ENCODE measurements at places on chromosomes 6 and 20.
A peak's percentile ranks its signal among the peaks of the same experiment; 100 is the strongest.

DNA sequence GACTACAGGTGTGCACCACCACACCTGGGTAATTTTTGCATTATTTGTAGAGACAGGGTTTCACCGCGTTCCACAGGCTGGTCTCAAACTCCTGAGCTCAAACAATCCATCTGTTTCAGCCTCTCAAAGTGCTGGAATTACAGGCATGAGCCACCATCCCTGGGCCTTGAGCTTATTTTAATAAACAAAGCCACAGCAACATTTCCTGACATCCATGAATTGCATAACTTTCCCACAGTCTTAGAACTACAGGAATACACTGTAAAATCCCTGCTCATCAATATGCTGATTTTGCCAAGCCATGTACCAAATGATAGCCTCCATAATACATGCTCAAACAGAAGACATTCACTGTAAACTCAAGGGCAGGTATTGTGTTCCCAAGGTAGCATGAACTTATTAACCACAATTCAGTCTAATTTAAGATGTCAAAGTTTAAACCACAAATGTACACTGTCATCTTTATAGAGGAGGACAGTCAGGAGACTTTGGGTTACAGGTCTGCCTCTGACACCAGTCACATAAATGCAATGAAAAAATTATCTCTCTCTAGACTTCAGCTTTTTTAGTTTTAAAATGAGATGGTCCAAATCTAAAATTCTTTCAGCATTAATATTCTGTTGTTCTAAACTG lies 40.0 kb downstream of the NUDT3 start:
- DNase-seq = no peak

DNA sequence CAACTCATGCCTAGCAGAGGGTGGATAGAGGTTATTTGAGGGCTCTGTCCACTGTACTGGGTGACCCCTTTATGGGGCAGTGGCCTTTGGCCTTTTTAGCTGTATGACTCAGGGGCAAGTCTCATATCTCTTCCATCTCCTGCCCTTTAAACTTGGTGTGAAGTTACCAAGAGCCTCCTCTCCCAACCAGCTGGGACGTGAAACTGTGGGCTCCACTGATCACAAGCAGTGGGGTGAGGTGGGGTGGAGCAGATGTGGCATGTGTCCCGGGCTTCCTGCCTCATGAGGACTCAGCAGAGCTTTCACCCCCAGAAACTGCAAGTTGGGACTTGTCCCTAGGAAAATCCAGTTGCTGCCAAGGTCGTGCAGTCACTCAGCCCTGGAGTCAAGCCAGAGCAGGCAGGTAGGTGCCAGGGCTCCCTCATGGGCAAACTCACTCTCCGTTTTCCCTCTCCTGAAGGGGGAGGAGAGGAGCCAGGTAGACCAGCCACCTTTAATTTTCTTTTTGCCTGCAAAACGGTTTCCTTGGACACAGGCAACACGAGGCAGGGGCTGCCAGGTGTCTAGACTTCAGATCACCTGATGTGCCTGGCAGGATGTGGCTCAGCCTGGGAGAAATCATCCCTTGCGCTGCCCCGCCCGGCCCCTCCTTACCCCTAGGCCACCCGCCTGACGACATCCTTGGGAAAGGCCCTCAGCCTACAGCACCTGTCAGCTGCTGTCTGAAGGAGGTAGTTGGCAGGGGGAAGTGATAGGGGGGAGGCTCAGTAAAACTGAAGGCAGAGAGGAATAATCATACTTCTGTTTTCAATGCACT lies 4.0 kb downstream of the CDKN1A start:
- peak; percentile 76 for DNase-seq

DNA sequence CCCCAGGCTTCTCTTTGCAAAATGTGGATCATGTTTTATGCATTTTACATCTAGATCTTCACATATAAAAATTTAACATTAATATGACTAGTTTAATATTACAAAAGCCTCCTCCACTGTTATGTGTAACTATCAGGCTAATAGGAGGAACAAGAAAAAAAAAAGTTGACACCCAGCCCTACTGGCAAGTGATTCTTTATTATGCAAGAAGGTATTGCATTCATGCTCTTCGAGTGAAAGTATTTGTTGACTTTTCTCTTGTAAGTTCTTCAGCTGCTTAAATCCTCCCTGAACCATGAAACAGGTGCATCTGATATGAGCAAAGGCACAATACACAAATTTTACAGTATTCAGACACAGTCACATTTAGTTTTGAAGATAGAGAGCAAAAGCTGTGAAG lies 716 bp upstream of the HLA-DQB2 start:
- no peak for DNase-seq

DNA sequence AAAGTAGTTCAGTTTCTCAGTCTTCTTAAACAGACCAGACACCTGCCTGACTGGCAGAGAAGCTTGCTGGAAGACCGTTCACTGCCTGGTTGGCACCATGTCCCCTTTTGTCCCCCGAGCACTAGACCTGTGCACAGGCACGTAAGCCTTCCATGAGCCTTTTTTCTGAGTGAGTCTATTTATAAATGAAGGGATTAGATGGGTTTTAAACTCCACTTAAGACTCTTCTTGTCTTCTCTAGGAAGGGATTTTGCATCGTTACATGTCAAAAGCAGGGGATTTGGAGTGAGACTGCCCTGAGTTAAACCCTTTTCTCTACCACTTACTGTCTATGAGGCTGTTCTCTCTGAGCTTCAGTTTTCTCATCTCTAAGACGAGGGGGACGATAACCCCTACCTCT lies 37.6 kb downstream of the STK35 start:
- no peak for DNase-seq

DNA sequence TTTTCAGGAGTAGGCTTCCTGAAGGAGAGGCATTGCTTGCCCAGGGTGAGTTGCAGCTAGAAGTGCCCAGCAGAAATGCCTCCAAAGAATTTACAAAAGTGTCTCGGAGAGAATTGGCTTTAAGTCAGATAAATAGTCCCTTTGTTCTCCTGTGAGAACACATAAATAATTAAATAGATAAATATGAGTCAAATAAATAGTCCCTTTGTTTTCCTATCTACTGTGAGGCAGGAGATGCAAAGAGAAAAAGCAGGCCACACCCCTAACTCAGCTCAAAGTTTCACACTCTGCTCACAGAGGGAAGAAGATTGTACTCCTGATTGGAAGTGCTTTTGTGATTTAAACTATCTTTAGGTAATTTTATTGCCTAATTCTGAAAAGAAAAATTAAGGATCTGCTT lies 180.7 kb upstream of the PRSS16 start:
- DNase-seq = no peak

- no peak for DNase-seq
Measured at GRCh38 chr6:7000825-7001777, 106.7 kb upstream of the RREB1 start.

DNA sequence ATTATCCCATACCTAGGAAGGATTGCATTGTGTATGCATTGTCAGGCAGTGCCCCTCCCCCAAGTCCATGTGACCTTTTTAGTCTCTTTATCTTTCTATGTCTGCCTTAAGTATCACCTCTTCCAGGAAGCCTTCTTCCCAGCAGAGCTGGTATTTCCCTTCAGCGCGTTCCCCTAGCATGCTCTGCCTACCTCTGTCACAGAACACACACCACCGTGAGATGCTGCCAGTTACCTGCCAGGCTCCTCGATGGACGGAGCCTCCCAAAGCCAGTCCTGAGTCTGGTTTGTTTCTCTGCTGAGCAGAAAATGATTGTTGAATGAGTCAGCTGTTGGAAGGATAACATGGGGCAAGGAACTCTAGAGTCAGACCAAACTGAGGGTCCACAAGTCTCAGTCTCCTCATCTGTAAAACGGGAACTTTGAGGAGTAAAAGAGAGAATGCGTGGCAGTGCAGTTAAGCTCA lies 11.3 kb upstream of the ZNF335 start:
- DNase-seq = no peak

DNA sequence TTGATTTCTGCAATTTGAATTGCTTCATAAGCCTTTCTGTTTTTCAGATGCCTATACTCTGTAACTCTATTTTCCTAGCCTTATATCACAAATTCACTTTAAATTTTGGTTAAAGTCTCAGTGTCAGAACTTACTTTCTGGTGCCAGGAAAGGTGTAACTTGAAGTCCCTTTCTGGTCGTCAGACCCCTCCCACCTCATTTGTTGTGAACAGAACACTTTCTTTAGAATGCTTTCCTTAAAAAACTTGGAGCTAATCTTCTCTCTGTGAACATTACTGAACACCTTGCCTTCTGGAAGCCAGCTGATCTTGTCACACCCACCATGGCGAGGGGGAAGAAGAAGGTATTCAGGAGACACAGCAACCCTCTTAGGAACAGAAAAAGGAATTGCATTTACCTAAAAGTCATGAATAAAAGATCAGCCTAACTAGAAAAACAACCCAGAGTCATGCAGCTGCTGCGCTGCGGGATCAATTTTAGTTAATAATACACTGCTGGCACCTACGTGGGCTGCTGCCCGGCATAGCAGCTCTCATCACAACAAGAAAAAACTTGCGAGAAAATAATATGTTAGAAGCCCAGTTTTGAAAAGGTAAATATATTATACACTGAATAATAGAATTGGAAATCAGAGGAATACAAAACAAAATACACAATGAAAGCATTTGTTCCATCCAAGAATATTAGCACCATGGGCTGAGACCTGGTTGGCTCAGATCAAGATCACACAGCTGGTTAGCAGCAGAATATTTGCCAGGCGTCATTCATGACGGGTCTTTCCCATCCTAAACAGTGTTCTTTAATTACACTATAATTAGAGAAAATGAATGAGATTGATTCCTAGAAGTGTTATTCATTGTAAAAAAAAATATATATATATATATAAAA lies 5.8 kb upstream of the FAM217A start:
- no peak for DNase-seq

GRCh38 chr6:10801224-10801848 lies 37.0 kb downstream of the MAK start:
- DNase-seq = no peak

- DNase-seq = no peak
Measured at GRCh38 chr6:154488248-154488593, 22.3 kb downstream of the CNKSR3 start.

- DNase-seq = no peak
Measured at GRCh38 chr20:6269168-6269873, 146.5 kb upstream of the FERMT1 start.

GRCh38 chr20:56424931-56425330 lies 12.9 kb downstream of the CASS4 start:
- no peak for DNase-seq

DNA sequence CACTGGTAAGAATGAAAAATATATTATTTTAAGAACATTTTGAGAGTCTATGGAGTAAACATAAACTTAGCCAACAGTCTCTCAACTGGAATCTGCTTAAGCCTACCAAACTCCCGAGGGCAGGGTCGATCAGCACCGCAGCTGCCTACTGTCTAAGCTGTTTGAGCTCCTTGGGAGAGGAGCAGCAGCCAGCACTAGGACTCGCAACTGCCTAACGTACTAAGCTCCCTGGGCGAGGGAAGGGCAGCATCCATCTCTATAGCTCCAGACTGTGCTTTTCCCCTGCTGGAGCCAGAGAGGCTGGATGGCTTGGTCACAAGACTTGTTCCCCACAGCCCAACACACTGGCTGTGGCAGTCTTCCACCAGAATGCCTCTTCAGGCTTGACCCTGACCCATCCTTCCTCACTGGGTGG lies 96.4 kb downstream of the MOXD1 start:
- no peak for DNase-seq

DNA sequence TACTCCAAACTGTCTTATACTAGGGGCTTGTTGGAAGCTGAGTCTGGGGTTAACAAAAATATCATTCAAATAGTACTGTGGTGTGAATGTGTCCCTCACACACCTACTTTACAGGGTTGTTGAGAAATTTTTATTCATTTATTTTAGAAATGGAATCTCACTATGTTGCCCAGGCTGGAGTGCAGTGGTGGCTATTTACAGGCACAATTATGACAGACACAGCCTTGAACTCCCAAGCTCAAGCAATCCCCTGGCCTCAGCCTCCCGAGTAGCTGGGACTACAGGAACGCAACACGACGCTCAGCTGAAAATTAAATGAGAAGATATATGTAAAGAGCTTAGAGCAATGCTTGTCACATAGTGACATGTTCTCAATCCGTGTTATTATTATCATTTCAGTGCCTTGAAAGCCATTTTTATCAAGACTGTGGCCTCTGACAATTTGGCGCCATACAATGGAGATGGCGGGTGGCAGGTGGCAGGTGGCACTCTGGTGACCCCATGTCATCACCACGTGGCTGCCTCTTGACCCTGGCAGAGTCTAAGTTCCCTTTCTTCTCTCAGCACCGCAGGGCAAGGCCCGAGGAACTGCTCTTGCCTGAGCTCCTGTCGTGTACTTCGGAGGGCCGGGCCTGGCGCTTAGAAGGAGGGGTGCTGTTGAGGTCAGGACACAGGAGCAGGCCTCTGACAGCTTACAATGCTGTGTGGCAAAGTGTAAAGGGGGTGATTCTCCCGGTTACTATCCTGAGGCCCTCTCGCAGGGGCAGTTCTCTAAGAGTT lies 64.5 kb downstream of the STX11 start:
- no peak for DNase-seq

DNA sequence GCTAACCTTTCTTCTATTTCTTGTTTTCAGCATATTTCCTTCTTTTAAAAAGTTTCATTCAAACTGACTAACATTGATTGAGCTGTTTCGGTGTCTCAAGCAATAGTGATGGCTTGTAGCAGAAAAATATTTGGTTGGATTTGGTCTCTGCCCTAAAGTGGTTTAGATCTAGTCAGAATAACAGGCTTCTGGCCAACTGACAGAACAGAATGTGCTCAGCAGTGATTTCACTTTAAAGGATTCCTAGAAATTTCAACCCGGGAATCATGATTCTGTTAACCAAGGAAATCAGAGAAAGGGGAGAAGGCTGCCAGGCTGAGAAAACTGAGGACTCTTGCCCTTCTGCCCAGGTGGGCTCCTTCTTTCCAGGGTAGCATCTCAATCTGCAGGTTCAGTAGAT lies 16.6 kb upstream of the GSTA1 start:
- no peak for DNase-seq

GRCh38 chr6:44542401-44543116 lies 155.1 kb downstream of the CDC5L start:
- DNase-seq = no peak

- DNase-seq = no peak
Measured at GRCh38 chr6:37137201-37138090, 32.5 kb upstream of the PIM1 start.

DNA sequence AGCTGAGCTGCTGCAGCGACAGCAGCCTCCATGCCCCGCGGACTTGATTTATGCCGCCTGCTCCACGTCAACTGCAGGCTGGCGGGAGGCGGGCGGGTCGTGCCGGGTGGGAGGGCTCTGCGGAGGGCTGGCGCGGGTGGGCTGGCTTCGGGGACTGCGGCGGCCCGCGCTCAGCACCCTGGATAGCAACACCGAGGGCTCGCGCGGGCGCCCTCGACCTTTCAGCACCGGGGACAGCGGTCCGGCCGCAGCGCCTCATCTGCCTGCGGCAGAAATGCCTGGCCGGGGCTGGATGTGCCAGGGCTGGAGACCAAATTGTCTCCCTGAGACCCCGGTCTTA lies 792 bp downstream of the SNAP25 start:
- no peak for DNase-seq

- DNase-seq = no peak
Measured at GRCh38 chr6:10552270-10552810, 31.2 kb downstream of the GCNT2 start.

GRCh38 chr6:146980900-146981329 lies 223.3 kb upstream of the STXBP5 start:
- DNase-seq = no peak

Measured in NCI-H1436 treated with DMSO at 0.1 percent for 48 hours (cell line).